ENCODE measurements at places on chromosomes 3 and 15. TPM values are rescaled to one million over a fixed set of nuclear protein-coding genes. Genes with fewer than 3 reads are reported as not detected.

- no peak for DNase-seq
Measured at GRCh38 chr3:150421256-150421655, 13.2 kb downstream of the TSC22D2 start.

- DNase-seq = no peak
Measured at GRCh38 chr3:14463330-14464140, 61.1 kb downstream of the SLC6A6 start.

Gene CPN2
- not detected for total RNA-seq

DNA sequence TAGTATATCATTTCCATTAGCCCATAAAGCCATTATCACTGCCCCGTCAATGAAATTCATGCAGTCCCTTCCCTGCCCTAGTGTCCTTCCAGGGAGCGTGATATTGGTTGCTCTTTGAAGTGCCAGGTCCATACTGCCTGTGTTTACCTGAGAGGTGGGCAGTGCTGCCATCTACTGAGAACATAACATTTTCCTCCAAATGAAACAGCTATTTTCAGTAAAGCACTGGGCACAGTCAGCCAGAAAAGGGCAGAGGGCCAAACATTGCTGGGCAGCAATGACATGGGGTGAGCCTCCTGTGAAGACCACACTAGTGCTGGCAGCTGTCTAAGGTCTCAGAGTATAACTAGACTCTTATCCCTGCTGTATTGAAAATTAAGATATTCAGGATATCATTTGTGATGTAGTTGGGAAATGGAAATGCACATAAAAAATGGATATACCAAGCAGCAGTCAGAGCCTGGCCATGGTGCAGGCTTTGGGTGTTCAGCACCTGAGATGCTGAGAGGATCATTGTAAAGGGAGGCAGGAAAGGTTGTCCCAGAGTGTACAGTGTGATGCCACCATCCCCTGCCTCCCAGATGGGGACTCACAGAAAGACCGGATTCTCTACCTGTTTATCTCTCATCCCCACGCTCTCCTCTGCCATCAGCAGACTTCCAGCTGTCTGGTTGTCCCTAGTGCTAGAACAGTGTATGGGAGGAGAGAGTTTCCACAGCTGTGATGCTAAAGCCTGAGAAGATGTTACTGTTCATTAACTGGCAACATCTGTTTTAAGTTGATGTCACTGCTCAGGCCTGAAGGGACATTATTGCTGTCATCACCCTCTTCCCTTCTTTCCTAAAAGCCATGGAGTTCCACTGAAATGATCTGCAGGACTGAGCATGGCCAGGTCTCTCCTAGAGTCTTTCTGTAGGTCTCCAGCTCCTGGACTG, 108.8 kb downstream of the ARNT2 start:
- DNase-seq = no peak

- no peak for DNase-seq
Measured at GRCh38 chr3:17683542-17684207, 58.8 kb downstream of the TBC1D5 start.

Gene NRROS
- 13.4 TPM for total RNA-seq

- no peak for DNase-seq
Measured at GRCh38 chr3:99953596-99953995, 135.9 kb downstream of the CMSS1 start.

GRCh38 chr3:64079369-64080150, 56.3 kb upstream of the PSMD6 start:
- DNase-seq = no peak

Gene TPRG1
- not detected for total RNA-seq

- no peak for DNase-seq
Measured at GRCh38 chr3:46942076-46942475, 34.5 kb downstream of the CCDC12 start.

Gene GRIP2
- not detected for total RNA-seq

Gene LRRN1
- total RNA-seq = not detected

DNA sequence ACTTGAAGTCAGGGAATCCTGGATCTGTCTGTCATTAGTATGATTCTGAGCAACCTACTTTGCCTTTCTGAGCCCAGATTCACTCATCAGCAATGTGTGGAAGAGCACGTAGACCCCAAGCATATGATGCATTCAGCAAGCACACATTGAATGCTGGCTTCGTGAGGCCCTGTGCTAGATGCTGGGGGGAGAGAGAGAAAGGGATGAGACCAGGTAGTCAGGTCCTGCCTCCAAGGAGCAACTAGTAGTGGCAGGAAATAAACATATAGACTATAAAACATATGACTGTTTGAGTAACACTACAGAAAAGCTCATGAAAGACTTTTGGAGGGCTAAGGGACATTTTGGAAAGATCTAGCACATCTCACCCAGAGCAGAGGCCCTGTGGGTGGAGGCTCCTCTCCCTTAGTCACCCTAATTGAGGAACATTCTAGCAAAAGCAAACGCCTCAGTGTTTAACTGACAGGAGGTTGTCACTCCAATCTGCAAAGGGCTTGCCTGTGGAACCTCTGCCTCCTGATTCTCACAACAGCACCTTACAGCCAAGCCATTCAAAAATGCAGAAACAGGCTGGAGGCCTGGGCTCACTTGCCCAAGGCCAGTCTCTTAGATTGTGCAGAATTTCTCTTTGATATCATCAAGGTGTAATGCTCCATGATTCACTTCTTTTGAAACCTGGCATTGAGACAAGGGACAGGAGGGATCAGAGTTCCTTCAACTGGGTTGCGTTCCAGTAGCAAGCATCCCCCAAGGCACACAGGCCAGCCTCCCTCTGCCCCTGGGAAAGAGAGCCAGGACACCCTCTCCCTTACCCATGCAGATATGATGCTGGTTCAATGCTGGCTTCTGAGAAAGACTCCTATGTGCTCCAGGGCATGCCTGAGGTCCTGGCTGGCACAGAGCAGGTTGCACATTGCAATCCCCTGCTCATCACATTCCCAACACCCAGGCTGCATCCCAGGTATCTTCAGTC, 26.1 kb downstream of the STARD5 start:
- DNase-seq = no peak

DNA sequence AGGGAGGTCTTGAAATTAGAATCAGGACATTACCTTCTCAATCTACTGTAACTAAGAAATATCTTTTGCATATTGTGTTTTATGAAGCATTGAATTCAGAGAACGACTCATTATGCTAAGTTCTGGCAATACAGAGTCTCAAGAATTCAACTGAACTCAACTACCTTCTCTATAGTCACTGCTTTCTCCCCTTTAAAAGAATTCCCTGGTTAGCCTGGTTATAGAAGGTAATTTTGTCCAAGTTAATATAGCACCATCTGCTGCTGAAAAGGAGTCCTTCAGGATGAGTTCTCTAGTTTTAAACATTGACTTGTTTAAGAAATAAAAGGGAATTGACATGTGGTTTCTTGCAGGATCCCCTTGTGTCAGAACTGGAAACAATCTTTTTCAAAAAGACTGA, 60.2 kb downstream of the IL16 start:
- DNase-seq = peak; percentile 36

GRCh38 chr3:182911782-182912111, 68.6 kb downstream of the DCUN1D1 start:
- peak; percentile 13 for DNase-seq

Gene GPR15
- not detected for total RNA-seq

DNA sequence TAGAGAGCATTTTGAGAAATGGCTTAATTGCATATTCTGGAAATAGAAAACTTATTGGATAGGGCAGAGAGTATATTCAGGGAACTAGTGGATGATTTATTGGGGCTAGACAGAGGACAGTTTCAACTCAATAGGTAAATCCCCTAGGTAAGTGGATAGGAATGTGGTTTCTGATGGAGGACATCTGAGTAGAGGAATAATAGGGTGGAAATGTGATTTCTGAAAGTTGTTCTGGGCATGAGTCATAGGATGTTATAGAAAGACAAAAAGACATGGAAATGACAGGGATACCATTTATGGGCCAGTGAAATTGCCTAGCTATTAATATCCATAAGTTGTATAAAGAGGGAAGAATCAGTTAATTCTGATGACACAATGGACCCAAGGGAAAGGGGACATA, 563.3 kb upstream of the GOLIM4 start:
- DNase-seq = no peak

- DNase-seq = no peak
Measured at GRCh38 chr3:107323723-107324122, 53.5 kb upstream of the CCDC54 start.

DNA sequence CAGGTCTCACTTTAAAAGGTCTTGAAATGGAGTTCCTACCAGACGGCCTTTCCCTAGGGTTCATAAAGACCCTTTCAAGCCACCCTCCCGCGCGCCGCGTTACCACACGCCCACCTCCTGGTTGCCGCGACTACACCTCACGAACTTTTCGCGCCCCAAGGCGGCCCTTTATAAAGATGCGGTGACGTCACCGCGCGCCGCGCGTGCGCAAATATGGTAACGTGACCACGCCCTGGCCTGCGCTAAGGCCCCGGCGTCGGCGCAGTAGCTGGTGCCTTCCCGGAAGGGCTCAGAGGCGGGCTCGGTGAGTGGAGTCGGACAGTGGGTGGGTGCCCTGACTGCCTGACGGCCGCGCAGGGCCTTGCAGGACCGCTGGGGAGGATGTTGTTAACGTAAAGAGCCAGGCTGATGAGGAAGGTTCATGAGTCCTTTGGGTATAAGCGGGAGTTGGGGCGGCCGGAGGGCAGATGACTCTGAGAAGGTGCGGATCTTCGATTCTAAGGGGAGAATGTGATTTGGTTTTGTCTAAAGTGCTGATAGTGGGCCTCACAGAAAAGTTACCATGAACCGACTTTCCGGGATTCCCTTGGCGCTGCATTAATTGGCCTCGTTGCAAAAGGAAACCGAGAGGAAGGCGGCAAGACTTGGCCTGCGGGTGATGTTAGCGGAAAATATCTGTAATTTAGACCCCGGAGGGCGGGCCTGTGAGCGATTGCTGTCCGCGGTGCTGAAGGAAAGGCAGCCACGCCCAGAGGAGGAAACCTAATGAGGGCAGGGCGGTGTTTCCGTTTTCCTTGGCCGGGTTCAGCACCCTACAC, 54.4 kb downstream of the FEZF2 start:
- peak; percentile 81 for DNase-seq

- no peak for DNase-seq
Measured at GRCh38 chr3:143548393-143548792, 299.9 kb downstream of the SLC9A9 start.

DNA sequence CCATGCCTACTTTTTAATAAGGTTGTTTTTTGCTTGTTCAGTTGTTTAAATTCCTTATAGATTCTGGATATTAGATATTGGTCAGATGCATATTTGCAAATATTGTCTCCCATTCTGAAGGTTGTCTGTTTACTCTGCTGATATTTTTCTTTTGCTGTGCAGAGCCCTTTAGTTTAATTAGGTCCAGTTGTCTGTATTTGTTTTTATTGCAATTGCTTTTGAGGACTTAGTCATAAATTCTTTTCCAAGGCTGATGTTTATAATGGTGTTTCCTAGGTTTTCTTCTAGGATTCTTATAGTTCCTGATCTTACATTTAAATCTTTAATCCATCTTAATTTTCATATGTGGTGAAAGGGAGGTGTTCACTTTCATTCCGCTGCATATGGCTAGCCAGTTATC, 77.4 kb downstream of the PTPRG start:
- DNase-seq = no peak

DNA sequence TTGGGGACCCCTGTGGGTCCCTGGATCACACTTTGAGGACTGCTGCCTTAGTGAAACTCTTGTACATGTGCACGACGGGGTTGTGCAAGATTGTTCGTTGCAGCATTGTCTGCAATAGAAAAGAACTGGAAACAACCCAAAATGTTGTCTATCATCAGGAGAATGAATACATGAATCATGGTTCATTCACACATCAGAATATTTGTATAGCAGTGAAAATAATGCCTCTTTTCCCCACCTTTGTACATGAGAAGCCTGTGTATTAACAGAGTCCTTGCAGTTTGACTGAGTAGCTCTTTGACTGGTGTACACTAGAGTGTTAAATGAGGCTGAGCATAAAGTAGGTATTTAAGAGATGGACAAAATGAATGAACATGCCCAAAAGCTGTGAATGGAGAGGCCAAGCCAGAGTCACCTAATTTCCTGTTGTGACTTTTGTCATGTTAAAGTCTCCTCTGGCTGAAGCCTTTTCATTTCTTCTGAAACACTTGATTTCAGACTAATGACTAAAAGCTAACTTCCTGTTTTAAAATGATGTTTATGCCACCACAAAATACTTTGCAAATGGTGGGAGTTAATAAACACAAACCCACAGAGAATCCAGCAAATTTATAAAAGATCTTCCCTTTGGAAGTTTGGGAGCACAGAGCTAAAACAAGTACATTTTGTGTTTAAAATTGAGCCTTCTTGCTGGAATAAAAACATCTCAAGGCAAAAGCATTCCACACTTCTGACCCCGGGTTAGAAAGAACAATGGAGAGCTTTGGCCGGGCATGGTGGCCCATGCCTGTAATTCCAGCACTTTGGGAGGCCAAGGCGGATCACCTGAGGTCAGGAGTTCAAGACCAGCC, 20.6 kb upstream of the USP3 start:
- peak; percentile 47 for DNase-seq

GRCh38 chr3:9224490-9224889, 25.0 kb downstream of the SRGAP3 start:
- DNase-seq = no peak

DNA sequence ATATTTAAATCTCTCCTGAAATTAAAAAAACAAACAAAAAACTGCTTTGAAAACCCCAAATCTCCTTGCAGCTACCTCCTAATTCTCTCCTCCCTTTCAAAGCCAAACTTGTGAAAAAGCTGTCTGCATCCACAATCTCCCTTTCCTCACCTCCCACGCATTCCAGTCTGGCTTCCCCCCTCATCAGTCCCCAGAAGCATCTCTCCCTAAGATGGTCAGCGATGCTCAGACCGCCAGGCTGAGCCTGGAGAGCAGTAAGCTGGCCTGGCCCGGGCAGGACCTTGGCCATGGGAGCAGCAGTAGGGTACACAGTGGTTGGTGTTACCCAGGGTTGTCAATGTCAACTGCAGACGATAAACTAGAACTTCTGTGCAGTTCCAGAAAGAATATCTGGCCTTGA, 32.9 kb upstream of the BLM start:
- DNase-seq = no peak

Gene INAFM2
- total RNA-seq = 14.9 TPM

Gene FEM1B
- total RNA-seq = 47.0 TPM

DNA sequence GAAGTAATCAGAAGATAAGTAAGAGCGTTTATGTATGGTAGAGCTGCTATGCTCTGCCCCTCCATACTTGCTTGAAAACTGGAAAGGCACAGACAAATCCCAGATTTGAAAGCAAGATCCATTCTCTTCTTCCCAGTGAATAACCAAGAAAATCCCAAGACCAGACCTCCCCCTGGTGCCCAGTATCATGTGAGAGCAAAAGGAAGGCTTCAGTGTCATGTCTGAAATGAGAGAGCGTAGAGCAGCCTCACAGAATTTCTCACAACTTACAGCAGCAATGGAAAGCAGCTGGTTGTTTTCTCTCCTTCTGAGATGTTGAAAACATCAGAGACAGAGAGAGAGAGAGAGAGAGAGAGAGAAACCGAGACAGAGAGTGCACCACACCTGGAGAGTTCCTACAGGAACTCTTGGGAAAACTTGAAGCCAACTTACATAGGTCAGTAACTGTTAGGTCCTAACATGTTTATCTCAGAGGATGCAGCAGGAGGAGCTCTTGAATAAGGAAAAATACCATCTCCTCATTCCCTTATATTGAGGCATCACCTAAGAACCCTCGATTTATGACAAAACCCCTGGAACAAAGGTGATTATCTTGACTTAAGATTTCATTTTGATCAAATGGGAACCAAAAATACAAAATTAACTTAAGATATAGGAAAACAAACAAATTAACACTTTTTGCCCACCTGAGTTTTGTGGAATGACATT, 273.3 kb downstream of the NSUN3 start:
- DNase-seq = peak; percentile 55

Data from dermis blood vessel endothelial cell (primary cell).